ENCODE measurements at places on chromosomes 5 and 9.

- DNase-seq: no peak
Observed at GRCh38 chr5:136062366-136063274, 33.8 kb downstream of the TGFBI start.

- no peak for DNase-seq
Observed at GRCh38 chr5:83470526-83471404, 779 bp upstream of the VCAN start.

DNA sequence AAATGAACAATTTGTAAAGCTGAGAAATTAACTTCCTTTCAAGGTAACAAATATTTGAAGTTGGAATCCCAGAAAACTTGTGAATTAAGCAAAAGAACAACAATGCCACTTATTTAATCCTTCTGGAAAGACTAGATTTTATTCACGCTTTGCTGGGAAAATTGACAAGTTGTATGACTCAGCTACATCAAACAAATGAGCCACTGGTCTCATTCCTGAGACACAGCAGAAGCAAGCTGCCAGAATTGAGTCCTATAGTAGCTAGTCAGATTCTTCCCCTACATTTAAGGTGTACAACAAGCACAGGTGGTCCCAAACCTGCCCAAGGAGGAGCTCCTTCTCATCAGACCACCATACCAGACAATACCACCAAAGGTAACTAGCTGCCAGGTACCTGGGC lies 280.7 kb downstream of the SPOCK1 start:
- DNase-seq: no peak

GRCh38 chr9:137438591-137439157 lies 2.5 kb downstream of the ENTPD8 start:
- no peak for DNase-seq

DNA sequence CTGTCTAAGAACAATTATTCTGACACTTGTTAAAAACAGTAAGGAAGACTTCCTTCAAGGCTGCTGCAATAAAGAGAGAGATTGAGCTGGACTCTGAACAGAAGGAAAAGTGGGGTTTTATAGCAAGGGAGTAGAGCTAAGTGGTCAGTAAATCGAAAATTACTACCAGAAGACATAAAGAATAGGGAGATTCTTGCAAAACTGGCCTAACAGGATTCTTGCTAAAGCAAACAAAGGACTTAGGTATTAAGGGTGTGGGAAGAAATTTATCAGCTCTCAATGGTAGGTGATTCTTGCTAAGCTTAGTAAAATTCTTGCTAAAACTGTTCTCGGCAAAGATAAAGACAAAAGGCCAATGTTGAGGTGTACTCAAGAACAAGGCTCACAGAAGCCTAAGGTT lies 300.5 kb downstream of the SLCO4C1 start:
- DNase-seq: no peak

DNA sequence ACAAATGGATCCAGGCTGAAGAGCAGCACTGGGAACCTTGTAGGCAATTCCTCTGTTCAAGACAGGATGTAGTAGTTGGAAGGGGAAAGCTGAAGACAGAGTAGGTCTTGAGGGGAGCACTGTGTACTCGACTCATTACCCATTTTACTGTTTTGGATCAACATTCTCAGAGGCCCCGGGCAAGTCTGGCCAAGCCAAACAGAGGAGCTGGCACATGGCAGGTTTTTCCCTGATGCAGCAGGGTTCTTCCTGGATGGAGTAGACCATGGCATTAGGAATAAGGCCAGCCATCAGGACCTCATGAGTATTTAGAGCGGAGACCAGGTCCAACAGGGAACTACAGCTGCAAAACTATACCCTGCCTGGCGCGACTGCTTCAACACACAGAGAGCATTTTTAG lies 4.4 kb downstream of the SVEP1 start:
- no peak for DNase-seq

- DNase-seq: no peak
Observed at GRCh38 chr5:68368311-68369022, 152.9 kb downstream of the PIK3R1 start.

DNA sequence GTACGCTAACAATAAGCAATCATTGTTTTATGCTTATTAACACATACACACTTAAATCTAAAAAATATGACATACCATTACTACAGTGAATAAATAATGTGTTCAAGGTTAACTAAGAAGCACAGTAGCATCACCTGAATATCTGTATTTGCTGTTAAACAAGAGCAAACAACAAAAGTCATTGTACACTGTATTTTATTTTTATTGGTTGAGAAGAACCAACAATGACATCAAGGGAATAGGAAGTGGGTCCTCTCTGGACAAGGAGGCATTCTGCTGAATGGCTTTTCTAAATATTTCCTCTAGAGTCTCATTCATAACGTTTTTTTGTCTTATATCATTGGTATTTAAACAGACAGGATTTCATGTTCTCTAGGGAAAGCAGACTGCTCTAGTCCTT lies 460.4 kb downstream of the CDH9 start:
- no peak for DNase-seq

DNA sequence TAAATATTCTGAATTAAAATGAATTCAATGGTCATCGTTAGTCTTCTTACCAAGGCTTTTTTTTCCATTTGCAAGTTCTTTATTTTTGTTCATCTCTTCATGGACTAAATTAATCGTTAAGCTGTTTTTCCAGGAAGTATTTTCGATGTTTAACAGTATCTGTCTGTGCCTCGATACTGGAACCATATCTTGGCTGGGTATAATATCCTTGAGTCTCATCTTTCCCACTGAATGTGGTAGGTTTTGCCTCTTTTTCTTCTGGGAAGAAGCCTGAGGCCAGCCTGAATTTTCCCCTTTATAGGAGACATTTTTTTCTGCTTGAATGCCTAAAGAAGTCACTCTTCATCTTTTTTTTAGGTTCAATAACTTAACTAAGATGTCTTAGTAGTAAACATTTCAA lies 4.0 kb upstream of the SEPTIN8 start:
- DNase-seq: no peak

GRCh38 chr5:175285261-175285660 lies 158.7 kb downstream of the DRD1 start:
- no peak for DNase-seq

GRCh38 chr9:100216178-100216787 lies 117.2 kb downstream of the INVS start:
- peak; percentile 44 for DNase-seq

- no peak for DNase-seq
Observed at GRCh38 chr5:17257705-17258273, 40.4 kb downstream of the BASP1 start.

DNA sequence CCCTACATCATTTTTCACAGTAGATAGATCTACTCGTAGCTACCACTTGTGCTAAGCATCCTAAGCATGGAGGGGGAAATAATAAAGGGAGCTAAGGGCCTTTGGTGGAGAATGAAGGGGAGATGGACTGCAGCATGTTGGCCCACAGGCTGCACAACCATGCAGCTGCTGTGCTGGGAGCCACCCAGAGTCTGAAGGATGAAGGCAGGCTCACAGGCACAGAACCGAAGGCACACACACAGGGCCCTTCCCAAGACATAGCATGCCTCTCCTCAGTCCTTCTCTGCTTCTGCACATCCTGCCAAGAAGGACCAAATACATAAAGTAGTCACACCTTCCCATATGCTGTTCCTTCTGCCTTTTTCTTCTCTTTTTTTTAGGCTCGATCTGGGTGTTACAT lies 6.6 kb downstream of the FAM193B start:
- no peak for DNase-seq

DNA sequence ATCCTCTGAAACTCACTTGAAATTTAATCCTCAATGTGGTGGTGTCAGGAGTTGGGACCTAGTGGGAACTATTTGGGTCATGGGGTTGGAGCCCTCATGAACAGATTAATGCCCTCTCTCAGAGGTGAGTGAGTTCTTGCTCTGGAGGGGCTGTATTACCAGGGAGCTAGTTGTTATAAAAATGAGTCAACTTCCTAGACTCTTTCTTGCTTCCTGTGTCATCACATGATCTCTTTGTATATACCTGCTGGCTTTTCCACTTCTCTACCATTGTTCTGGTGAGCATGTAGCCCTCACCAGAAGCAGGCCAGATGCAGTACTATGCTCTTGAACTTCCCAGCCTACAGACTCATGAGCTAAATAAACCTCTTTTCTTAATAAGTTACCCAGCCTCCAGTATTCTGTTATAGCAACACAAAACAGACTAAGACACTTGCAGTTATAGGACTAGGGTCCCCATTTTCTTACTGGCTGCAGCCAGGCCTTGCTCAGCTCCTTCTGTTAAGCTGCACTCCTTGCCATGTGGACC lies 127.5 kb downstream of the SUSD1 start:
- DNase-seq: no peak

GRCh38 chr9:115010874-115011273 lies 80.5 kb upstream of the TNFSF8 start:
- DNase-seq: no peak

- no peak for DNase-seq
Observed at GRCh38 chr9:88746029-88746742, 211.2 kb downstream of the NXNL2 start.

GRCh38 chr5:423626-424261 lies 19.2 kb upstream of the EXOC3 start:
- DNase-seq: no peak

DNA sequence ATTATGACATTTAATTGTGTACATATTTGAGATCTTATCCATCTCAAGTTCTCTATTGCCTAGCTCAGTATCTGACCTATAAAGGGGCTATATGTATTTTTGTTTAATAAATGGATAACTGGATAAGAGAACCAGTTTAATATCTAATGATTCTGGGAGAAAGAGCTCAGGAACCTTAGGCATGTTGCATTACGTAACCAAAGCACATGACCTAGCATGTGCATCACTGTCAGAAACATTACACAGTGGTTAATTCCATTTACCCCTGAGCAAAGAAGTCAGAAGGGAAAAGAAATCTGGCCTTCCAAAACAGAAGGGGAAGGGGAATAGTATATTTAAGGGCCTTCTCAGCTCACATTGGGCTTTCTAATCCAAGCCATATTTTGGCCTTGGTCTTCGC lies 12.3 kb downstream of the PAPPA start:
- no peak for DNase-seq

GRCh38 chr5:143837306-143837848 lies 25.4 kb downstream of the HMHB1 start:
- DNase-seq: no peak

DNA sequence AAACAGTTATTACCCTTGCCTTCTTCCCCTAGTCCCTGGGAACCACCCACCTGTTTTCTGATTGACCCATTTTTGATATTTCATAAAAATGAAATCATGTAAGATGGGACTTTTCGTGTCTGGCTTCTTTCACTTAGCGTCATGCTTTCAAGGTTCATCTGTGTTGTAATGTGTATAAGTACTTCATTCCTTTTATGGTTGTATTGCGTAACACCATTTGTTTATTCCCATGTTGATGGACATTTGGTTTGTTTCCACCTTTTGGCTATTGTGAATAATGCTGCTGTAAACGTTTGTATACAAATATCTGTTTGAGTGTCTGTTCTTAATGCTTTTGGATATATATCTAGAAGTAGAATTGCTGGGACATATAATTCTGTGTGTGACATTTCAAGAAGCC lies 650.1 kb upstream of the COX7C start:
- no peak for DNase-seq

Measured in stimulated activated CD8-positive, alpha-beta memory T cell treated with anti-CD3 and anti-CD28 coated beads, Interleukin-7, amount 100 ng/mL, for 4 hours (primary cell).